Germinal center (tissue), 1 donor: ENCODE measurements at places on chromosomes 5 and 9.
A peak's percentile ranks its signal among the peaks of the same experiment; 100 is the strongest.

DNA sequence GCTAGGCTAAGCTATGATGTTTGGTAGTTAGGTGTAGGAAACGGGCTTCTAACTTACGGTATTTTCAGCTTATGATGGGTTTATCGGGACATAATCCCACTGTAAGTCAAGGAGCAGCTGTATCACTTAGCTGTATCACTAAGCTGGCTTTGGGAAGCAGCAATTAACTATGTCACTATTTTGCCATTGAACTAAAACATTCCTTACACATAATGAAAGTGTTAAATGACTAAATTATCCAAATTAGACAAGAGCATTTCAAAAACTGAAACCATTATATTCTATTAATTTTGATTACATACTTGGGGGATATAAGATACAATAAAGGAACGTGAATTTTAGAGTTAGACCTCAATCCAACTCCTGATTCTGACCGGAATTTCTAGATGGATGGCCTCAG lies 188.3 kb downstream of the AGTPBP1 start:
- no peak for DNase-seq

DNA sequence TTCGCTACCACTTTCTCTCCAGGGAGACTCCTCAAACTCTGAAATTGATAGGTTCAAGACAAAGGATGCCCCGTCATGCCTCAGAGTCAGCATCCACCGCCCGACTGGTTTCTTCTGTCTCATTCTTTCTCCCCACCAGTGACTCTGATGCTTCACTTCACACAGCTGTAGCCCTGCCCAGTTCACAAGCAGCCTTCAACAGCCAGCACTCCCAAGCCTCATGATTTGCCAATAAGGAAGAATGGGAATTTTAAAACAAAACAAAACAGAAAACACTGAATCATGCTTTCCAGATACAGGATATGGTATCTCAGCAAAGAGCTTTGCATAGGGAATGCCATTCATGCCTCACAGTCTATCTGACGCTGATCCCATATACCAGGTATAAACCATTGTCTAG lies 371.2 kb upstream of the RORB start:
- no peak for DNase-seq

- no peak for DNase-seq
These were observed 67.6 kb upstream of the LHFPL2 start for GRCh38 chr5:78716206-78716605.

DNA sequence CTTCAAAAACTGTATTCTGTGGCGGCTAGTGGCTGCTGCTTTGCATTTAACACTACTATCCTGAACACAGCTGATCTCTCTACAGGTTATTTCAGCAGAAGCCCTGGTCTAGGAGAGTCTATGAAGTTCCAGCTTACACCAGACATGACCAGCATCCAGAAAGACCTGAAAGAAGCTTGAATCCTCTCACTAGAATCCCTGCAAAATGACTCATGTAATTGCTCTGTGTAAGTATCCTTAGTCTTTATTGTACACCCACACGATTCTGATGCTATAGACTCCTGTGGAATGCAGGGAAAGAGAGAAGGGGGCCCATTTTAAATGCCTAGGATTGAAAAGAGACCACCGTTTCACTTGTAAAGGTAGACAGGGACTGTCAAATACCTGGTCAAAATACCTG lies 859 bp upstream of the GRIA1 start:
- no peak for DNase-seq

DNA sequence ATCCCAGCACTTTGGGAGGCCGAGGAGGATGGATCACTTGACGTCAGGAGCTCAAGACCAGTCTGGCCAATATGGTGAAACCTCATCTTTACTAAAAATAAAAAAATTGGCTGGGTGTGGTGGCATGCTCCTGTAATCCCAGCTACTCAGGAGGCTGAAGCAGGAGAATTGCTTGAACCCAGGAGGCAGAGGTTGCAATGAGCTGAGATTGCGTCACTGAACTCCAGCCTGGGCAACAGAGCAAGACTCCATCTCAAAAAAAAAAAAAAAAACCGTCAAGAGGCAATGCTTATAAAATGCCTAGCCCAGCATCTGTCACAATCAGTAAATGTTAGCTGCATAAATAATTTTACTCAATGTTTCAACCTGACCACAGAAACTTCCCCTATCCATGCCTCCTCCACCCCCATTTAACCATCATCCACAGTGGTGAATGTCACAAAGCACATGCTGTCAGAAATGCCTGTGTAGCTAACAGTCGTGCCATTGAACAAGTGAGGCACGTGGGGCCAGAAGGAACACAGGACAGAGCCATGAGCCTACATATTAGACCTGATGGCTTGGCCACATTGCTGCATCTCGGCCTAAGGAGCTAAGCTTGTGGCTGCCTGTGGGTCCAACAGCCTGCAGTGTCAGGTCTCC lies 16.8 kb upstream of the TCOF1 start:
- DNase-seq, result no peak

GRCh38 chr5:166370928-166371690 lies 1920.3 kb upstream of the WWC1 start:
- DNase-seq, result no peak

GRCh38 chr9:90433398-90433941 lies 209.2 kb downstream of the DIRAS2 start:
- DNase-seq, result no peak

DNA sequence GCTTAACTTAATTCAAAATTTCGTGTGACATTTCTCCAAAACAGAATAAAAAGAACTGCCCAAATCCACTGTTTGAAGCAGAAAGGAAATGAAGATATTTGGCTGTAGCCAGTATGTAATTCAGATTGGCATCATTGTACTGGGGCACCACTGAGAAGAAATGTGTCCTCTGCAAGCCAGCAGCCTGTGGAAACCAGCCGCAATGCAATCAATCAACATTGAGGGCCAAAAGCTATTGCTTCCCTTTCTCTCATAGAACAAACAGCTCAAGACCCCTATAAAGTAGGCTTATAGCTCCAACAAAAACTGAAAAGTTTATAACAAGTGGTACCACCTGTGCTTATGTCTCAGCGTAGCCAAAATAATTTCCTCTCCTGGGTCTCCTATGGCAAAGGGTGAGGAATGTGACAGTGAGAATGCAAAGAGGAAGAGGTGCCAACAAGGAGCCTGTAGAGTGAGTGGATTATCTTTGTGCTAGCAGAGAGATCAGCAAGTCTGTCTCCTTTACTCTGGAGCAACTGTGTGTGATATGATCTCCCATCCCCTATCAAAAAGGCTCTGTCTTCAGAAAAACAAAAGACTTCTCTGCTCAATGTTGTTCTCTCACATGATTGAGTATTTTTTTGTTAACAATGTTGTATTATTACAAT lies 1072.3 kb upstream of the DMAC1 start:
- DNase-seq, result no peak

- DNase-seq, result no peak
These were observed 320.9 kb downstream of the CDK5RAP2 start for GRCh38 chr9:120259100-120259499.

DNA sequence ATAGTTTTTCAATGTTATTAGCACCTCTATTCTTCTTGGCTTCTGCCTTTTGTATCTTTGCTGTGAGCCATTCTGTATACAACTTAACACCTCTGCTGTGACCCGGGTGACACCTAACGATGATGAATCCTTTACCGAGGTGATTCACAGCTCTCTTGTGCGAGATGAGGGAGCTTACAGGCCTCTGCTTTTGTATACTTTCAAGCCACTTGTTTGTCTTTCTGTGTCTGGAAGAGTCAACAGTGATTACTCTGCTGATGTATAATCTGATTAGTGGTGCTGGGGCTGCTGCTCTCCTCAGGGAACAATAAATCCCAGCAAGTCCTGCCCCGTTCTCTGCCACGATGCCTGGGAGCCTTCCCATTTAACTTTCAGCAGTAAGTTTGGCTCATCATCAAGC lies 442.9 kb upstream of the SGCD start:
- no peak for DNase-seq

- DNase-seq, result no peak
These were observed 529.5 kb upstream of the ZNF462 start for GRCh38 chr9:106333481-106333880.

GRCh38 chr5:103424453-103425205 lies 138.0 kb downstream of the NUDT12 start:
- no peak for DNase-seq

DNA sequence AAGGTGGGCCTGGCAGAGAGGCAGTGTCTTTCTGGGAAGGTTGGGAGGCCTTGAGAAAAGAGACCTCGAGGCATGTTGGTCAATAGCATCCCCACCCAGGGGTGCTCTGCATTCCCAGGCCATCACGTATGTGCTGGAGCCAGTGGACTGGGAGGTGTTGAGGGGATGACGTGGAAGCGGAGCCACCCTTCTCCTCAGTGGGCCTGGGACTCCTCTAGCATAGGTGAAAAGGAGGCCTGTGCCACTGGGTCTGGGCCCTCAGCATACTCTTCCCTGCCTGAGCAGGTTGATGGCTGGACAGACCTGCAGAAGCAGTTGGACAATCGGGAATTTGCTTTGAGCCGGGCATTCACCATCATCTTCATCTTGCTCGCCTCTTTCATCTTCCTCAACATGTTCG lies 25.5 kb downstream of the PITX1 start:
- no peak for DNase-seq

DNA sequence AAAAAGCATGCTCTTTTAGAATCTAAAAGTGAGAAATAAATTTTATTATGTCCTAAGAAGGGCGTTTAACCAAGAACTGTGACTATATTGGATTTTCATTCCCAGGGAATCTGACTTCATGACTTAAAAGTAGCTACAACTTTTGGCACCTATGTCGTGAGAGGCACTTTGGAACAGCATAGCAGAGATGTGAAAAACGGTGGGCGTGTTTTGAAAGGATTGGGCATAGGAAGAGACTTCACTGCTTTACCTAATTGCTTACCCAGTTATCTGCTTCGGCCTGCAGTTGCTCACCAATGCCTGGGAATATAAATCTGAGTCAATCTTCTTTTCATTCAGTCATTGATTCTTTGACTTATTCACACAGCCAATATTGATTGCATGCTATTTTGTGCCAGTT lies 363.4 kb downstream of the DNAH5 start:
- no peak for DNase-seq

- peak; percentile 47 for DNase-seq
These were observed 69.4 kb downstream of the RAPGEF1 start for GRCh38 chr9:131670247-131671132.
